ENCODE measurements at places on chromosomes 5 and 9.

DNA sequence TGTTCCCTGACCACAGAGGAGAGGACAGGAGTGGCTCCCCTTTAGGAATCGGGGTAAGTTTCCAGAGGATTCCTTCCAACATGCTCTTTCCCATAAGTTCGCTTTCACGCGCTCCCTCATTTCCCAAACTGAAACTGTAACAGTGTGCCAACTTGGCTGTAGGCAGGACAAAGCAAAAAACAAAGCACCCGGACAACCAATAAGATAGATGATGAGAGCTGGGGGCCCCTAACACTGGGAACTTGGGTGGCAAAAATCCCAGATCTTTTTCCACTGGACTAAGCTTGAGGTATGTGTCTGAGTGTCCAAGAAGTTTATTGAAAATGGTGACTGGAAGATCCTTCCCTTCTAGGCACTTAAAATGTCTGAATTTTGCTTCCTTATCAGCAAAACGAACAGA is 258.7 kb upstream of the IL12B start:
- no peak for DNase-seq

GRCh38 chr5:111153945-111154344 is 61.8 kb downstream of the WDR36 start:
- DNase-seq = no peak

- no peak for DNase-seq
Observed at GRCh38 chr5:80955082-80955590, 5.0 kb upstream of the RASGRF2 start.

- DNase-seq = no peak
Observed at GRCh38 chr5:84874196-84874595, 489.5 kb upstream of the EDIL3 start.

- no peak for DNase-seq
Observed at GRCh38 chr9:38259519-38260218, 132.8 kb upstream of the ALDH1B1 start.

DNA sequence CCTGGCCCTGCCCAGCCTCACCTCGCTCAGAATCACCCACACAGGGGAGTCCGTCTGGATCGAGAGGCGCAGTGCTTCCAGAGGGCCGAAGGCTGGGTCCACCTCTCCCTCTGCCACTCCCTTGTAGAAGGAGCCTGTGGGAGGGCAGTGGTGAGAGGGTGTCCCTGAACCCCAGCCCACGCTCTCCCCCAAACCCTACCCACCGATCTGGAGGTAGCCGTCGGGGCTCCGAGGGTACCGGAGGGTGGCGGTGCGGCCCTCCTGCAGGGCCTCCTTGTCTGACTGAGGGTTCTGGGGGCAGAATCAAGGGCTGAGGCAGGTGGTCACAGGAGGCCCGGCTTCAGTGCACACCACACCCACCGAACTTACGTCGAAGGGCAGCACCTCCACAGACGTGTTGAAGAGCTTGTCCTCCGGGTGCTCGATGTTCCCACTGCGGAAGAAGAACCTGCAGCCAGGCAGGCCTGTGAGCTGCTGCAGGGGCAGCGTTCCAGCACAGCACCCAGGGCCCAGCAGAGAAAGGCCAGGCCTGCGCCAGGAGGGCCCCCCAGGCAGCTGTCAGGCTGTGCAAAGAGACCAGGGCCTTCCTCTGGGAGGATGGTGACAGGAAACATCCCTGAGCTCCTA is 4.5 kb downstream of the LTC4S start:
- DNase-seq = no peak

GRCh38 chr9:78857373-78858225 is 560.7 kb downstream of the PSAT1 start:
- DNase-seq = no peak

GRCh38 chr9:125850763-125851162 is 103.6 kb downstream of the PBX3 start:
- DNase-seq = no peak

GRCh38 chr5:93676704-93677103 is 64.7 kb downstream of the POU5F2 start:
- DNase-seq = no peak

- DNase-seq = no peak
Observed at GRCh38 chr5:96125231-96125891, 163.7 kb upstream of the ELL2 start.

DNA sequence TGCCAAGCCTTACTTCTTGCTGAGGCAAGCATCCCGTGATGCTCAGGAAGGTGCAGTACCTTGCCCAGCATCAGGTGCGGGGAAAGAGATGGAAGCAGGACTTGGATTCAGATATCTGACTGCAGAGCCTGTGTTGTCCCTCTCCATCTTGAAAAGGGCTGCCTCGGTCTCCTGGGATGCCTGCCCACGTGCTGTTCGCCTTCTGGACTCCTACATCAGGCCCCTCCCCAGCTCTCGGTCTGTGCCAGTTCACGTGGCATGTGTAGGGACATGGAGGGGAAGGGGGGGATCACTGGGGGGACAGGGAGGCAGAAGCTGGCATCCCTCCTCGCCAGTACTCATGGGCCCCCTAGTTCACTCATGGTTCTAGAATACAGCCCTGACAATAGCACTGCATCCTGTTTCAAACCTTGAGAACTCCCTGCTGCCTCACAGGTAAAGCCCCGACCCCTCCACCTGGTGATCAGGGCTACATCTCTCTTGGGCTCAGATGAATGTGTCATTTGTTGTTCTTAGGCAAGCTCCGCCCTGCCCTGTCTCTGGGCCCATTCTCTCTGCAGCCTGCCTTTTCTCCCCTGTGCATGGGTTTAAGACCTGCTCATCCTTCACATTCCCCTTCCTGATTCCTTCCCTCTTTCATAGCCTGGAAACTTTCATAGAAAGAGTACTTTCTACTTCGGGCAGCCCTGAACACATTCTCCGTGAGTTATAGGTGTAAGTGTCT is 38.9 kb upstream of the SLC25A51 start:
- DNase-seq = no peak

DNA sequence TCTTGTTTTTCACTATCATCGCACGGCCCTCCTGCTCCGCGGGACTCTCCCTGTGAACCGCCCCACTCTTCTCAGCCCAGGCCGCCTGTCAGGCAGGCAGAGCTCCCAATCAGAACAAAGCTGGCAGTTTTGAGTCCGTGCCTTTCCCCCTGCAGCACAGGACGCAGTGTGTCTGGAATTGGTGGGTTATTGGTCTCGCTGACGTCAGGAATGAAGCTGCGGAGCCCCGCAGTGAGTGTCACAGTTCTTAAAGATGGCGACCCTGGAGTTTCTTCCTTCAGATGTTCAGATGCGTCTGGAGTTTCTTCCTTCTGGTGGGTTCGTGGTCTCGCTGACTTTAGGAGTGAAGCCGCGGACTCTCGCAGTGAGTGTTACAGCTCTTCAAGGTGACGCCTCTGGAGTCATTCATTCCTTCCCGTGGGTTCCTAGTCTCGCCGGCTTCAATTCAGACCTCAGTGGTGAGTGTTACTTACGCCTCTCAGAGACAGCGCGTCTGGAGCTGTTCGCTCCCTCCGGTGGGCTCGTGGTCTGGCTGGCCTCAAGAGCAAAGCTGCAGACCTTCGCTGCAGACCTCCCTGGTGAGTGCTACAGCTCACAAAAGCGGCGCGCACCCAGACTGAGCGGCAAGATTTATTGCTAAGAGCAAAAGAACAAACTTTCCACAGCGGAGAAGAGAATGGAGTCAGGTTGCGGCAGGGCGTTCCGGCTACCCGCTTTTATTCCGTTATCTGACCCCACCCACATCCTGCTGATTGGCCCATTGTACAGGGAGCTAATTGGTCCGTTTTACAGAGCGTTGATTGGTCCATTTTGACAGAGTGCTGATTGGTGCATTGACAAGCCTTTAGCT is 7.4 kb downstream of the ZDHHC11B start:
- no peak for DNase-seq

- DNase-seq = no peak
Observed at GRCh38 chr9:34490760-34491159, 32.0 kb downstream of the ENHO start.

DNA sequence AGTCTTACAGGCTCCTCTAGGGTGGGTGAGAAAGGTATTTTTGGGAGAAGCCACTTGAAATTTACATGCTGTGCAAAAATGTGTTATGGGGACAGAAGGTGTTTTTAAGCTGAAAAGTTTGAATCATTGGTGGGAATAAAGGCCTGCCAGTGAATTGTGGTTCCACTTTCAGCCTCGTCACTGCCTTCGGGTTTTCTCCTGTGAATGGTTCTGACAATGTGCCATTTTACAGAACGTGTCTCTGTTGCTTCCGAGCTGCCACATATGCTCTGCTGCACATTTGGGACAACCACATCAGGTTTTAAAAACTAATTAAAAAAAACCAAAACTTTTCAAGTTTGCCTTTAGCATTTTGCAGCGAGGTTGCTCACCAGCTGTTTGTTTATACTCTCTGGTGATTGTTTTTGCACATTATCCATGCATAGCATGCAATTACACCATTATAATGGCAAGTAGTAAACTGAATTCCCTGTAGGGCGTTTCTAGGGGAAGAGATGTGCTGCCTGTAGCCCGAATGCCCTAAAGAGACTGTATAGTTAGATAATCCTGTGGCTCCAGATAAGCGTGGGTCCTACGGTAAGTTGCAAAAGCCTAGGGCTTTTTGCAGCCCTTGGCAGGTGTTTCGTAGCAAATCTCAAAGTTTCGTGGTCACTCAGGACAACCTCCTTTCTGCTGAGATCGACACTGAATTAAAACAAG is 40.1 kb upstream of the SUB1 start:
- no peak for DNase-seq

DNA sequence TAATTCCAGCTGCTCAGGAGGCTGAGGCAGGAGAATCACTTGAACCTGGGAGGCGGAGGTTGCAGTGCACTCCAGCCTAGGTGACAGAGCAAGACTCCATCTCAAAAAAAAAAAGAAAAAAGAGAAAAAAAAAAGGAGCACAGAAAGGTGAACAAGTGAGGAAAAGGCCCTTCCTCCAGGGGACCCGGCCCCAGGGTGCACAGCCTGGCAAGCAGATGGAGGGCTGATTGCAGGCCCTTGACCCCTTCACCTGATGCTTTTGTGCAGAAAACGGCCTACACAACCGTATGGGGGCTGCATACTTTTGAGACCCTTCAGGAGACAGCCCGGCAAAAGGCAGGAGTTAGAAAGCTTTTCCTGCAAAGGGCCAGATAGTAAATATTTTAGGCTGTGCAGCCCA is 33.9 kb downstream of the HRH2 start:
- no peak for DNase-seq

DNA sequence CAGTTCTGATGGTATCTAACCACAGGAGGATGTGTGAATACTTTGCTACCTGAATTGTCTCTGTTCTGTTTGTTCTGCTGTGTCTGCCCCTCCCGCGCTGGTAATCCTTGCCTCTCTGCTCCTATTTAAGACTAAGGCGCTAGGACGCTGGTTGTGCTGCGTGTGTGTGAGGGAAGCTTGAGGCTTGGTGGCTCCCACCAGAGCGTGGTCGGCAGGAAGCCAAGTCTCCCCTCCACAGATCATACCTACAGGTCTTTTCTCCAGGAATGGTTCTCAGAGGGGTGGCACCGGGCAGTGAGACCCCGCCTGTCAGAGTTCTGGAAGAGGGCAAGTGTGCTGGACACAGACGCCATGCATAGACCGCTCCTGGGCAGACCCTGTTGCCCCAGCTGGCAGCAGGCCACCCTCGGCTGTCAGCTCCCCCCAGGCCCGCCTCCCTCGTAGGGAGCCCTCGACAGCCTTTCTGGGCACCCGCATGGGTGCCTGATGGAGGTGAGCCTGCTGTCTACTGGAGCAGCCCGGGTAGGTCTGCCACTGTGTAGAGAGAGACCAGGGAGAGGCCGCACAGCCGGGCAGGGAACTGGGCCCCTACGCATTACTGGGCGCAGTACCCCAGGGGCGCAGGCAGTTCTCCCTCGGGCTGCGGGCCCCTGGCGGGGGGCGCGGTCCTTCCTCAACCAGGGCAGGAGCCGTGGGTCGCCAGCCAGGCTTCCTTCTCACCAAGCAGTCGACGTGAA is 53.4 kb upstream of the ROR2 start:
- no peak for DNase-seq

DNA sequence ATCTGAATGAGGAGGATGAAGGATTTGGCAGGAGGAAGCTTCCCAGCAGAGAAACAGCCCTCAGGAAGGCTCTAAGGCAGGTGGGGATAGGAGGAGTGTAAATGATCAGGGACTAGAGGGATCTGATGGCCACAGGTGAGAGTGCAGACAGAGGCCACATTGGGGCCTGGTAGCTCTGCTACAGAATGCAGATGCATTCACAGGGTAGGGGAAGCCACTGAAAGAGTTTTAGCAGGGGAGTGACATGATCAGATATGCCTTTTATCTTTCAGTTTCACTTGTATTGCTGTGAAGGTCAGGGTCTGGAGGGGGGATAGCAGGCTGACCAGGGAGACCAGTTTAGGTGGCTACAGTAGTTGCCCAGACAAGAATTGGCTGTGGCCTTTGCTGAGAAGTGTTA is 3.0 kb downstream of the TXNDC15 start:
- no peak for DNase-seq

DNA sequence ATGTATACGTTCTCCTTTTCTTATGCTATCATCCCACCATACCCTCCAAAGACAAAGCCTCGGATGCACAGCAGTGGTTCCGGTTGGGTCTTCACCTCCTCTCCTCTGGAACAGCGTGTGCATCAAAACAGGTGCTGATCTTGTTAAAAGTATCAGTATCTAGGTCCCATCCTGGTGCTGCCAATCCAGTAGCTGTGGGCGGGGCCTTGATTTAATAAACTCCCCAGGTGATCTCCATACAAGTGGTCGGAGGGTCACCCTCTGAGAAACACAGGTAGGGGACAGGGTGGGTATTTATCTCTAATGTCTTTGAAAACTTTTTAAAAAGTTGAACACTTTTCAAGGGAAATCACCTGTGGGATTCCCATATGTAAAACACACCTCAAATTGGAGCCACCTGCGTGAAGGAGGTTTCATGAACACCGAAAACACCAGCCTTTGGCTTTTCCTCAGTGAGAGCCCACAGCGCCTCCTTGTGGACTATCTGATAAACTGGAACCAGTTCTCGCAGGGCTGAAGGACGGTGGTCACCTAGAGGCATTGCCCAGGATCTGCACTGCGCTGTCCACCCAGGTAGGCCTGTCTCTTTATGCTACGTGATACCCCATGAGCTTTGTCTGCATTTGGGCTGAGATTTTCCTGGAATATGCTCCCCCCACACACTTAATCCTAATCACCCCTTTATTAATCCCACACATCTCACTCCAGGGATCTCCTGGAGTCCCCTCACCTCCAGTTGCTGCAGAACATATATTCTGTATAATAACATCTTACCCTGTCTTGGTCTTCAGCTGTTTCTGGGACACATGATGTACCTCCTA is 80.5 kb upstream of the EPB41L4B start:
- peak; percentile 20 for DNase-seq

GRCh38 chr5:60929024-60929423 is 15.8 kb downstream of the ERCC8 start:
- DNase-seq = no peak

- no peak for DNase-seq
Observed at GRCh38 chr5:64318175-64318574, 152.5 kb downstream of the RNF180 start.
